ENCODE measurements at places on chromosomes 2 and 18. TPM values are rescaled to one million over a fixed set of nuclear protein-coding genes. Genes with fewer than 3 reads are reported as not detected.

DNA sequence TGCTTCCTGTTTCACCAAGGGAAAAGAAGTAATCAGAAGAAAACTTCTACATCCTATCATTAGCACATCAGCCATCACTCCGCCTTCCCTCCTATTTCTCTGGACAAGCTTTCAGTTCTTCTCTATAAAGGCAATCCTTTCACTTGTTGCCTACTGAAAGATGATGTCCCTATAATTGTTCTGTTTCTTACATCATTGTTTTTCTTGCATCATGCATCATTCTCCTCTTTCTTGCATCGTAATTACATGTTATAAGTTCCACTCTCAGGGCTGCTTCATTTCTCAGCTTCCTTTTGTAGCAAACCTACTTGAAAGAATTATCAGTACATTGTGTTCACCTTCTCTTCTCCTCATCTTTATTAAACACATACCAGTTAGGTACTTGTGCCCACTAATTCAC, 7.2 kb downstream of the SLC30A6 start:
- DNase-seq, result peak; percentile 35

- no peak for DNase-seq
These were observed 52.2 kb downstream of the FAM178B start for GRCh38 chr2:96934182-96934495.

DNA sequence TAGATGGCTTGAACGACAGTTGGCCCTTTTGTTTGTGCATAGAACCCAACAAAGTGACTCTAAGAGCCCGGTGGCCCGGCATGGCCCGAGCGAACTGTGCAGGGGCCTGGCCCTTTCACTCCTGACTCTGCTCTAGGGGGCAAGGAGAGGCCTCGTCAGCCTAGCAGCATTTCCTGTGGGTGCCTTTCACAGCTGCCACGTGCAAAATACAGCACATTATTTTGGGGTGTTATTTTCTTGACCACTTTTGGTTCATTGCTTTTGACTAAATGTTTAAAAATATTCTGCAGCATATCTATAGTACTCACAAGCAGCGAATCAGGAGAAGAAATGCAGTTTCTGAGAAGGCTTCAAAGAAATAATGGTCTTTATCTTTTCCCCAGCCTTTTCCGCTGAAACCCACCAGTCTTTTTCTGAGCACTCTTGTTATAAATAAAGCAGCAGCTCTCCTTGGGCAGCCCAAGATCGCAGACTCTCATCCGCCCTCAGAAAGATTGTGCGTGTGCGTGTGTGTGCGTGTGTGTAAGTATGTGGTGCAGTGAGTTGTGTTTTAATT, 31.3 kb downstream of the DGKD start:
- no peak for DNase-seq

- DNase-seq, result no peak
These were observed 1142.0 kb upstream of the TMEFF2 start for GRCh38 chr2:193336781-193337180.

GRCh38 chr2:175937216-175937615, 64.9 kb downstream of the LNPK start:
- no peak for DNase-seq

The EGR4 gene
- total RNA-seq, result not detected
